ENCODE measurements at places on chromosomes 2 and 18.

- no peak for DNase-seq
Observed at GRCh38 chr2:156164091-156164720, 168.3 kb downstream of the NR4A2 start.

- no peak for DNase-seq
Observed at GRCh38 chr2:235026649-235027557, 75.1 kb downstream of the SH3BP4 start.

GRCh38 chr2:101931402-101931801 lies 60.4 kb upstream of the IL1R2 start:
- peak; percentile 8 for DNase-seq

DNA sequence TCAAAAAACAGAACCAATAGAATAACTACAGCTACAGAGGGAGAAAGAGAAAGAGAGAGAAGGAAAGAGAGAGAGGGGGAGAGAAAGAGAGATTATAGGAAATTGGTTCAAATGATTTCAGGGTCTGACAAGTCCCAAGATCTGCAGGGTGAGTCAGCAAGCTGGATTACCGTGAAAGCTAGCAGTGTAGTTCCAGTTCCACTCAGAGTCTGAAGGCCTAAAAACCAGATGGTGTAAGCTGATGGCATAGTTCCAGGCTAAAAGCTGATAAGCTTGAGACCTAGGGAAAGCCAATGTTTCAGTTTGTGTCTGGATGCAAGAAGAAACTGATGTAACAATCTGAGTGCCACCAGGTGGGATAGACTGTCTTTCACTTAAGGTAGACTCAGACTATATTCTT lies 397.7 kb downstream of the TRIB2 start:
- DNase-seq: no peak

Data from BJ (cell line).